ENCODE measurements at places on chromosomes 11 and 22. TPM values are rescaled to one million over a fixed set of nuclear protein-coding genes. Genes with fewer than 3 reads are reported as not detected.

DNAJB7 gene
- not detected for total RNA-seq

OTOG gene
- total RNA-seq: not detected

CST6 gene
- not detected for total RNA-seq

EHF gene
- 46.2 TPM for total RNA-seq

RIMBP3C gene
- total RNA-seq: 1.2 TPM

ADORA2A gene
- 18.5 TPM for total RNA-seq

UPK3A gene
- total RNA-seq: 0.49 TPM

PARVA gene
- 35.6 TPM for total RNA-seq

MMP7 gene
- 9.1 TPM for total RNA-seq

PDGFB gene
- 10.4 TPM for total RNA-seq

CHCHD10 gene
- 4.8 TPM for total RNA-seq

MPZL2 gene
- total RNA-seq: 18.4 TPM

NPTXR gene
- 17.3 TPM for total RNA-seq

OR8A1 gene
- not detected for total RNA-seq

BEST1 gene
- total RNA-seq: 66.5 TPM

ARHGAP1 gene
- total RNA-seq: 32.6 TPM

MCHR1 gene
- total RNA-seq: 1.6 TPM

PPFIA1 gene
- total RNA-seq: 67.5 TPM

IL17RA gene
- total RNA-seq: 4.3 TPM

PICALM gene
- total RNA-seq: 404 TPM

TUBA8 gene
- 4.9 TPM for total RNA-seq

ZNF70 gene
- 11.4 TPM for total RNA-seq

C22orf42 gene
- total RNA-seq: not detected

PDE2A gene
- total RNA-seq: 16.2 TPM

SAA2 gene
- total RNA-seq: 0.99 TPM

CLMP gene
- total RNA-seq: 39.9 TPM

MPPED1 gene
- 11.1 TPM for total RNA-seq

ELFN2 gene
- total RNA-seq: 7.0 TPM

KLHDC7B gene
- total RNA-seq: 0.05 TPM

KRTAP5-11 gene
- total RNA-seq: not detected

OR8G1 gene
- total RNA-seq: not detected

MS4A3 gene
- 2.3 TPM for total RNA-seq

DBX1 gene
- total RNA-seq: not detected

CWC15 gene
- total RNA-seq: 63.9 TPM

CXCR5 gene
- not detected for total RNA-seq

TSSK2 gene
- total RNA-seq: not detected

MLC1 gene
- total RNA-seq: 7.2 TPM
